DMS 273 treated with DMSO at 0.1 percent for 48 hours (cell line): ENCODE measurements at places on chromosomes 2 and 18.

- no peak for DNase-seq
Observed at GRCh38 chr2:143282684-143283083, 153.5 kb downstream of the ARHGAP15 start.

- no peak for DNase-seq
Observed at GRCh38 chr18:49691177-49691608, 122.1 kb downstream of the ACAA2 start.

DNA sequence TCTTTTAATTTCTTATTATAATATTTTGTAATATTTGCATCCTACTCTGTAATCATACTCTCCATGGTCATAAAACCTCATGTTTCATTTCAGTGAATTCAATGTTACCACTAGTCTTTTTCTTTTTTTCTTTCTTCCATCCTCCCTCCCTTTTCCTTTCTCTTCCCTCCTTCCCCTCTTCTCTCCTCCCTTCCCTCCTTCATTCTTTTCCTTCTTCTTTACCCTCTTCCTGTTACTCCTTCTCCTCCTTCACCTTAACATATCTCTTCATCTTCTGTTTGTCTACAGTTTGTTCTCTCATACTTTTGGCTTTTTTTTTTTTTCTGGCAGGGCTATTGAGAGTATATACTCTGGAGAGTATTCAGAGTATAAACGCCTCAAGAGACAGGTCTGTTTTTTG, 491.6 kb upstream of the ID2 start:
- DNase-seq, result no peak

DNA sequence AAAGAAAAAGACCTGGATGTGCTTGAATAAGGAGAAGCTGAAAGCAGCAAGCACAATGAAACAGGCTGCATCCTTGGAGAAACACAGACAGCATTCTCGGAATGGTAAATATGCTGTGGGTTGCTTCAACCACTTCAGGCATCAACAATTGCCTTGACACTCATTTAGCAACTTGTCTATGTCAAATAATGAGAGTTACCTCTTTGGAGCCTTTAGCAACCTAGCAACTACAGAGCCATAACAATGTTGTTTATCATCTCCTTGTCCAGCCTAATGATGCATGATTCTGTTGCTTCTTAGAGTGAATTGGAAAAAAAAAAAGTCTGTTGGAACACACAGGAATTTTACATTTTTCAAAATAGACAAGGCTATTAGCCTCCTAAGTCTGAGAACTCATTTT, 410.6 kb downstream of the PIK3C3 start:
- no peak for DNase-seq

- DNase-seq, result no peak
Observed at GRCh38 chr2:54073796-54074195, 41.6 kb upstream of the ACYP2 start.

DNA sequence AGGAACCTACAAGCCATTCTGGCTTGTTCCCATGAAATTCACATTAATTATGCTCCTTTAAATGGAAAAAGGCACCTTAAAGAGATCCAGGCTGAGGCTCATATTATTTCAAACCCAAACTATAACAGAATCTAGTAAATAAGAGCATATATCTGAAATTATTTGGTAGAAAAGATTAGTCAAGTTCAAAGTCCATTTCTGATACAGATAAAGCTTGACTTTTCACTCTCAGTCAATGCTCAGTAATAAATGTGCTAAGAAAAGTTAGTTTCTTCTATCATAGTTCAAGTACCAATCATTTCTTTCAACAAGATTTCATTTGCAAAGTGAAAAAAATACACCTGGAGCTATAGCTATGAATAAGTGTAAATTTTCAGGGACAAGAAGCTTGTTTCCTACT, 61.8 kb upstream of the NARS1 start:
- DNase-seq, result no peak

DNA sequence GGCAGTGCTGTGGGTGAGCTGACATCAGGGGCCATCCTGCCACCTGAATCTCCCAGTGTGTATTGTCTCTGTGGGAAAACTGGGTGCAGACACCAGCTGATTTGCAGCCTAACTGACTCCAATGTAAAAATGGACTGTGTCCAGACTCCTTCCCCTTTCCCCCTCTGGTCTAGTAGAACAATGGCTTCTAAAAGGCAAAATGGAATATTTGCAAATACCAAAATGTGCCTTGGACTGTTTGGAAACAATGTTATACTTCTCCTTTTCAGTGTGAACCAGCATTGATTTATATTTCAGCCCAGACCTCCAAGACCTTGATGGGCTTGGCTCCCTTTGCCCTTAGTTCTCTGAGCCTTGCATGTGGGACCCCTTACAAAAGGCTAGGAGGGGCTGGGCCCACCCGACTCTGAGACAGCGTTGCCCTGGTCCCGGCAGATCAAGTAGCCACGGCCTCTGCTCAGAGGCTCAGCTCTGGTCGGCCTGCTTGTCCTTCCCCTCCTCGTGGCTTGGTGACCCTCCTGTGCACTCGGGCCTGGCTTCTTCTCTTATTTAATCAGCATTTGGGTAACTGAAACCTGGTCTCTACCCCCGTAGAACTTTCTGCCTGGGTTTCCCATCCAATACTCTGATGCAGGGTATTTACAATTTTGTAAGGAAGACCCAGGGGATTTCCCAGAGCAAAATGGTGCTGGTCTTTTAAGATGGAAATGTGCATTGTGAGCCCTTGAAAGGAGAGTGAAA, 18.0 kb upstream of the ACKR3 start:
- no peak for DNase-seq

GRCh38 chr2:230650585-230651137, 62.0 kb upstream of the CAB39 start:
- DNase-seq, result no peak

DNA sequence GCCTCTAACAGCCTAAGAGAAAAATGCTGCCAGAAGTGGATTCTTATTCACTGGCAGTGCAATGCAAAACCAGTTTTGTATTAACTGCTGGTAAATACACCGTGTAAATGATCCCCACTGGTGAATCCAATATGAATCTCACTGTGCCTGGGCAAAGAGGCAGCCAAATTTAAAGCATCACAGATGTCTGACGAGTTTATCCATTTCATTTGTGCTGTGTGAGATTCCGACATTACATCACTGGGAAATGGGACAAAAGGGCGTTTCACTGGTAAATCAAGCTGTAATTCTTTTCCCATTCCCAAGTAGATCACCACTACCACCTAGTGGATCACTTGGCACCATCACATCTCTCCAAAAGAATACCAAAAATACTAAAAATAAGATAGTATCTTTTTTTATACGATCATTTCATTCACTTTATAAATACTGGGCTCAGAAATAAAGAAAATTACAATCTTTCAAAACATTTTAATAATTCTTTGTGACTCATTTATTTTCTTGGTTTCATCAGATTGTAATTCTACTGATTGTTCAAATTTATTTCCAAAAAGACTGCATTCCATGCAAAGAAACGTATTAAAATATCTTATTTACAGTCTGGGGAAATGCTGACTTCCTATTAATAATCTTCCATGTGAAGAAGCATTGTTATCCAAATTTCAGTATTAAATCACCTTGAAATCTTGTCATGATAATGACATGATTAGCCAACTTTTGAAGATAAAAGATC, 125.6 kb downstream of the GRB14 start:
- no peak for DNase-seq

- DNase-seq, result no peak
Observed at GRCh38 chr2:211437396-211437795, 881.0 kb downstream of the CPS1 start.

DNA sequence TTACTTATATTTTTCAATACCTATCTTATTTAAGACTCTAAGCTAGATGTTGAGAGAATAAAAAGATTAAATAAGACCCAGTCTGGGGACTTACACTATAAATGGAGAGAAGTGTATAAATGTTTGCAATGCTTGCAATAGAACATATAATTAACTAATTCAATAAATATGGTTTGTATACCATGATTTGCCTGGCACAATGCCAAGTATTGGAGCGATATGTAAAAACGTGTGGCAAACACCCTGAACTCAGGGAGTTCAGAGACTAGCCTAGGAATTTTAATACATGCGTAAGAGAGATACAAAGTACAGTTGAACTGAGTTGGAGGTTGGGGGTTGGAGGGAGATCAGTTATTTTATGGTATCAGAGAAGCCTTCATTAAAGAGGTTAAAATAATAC, 251.8 kb upstream of the DDX18 start:
- no peak for DNase-seq
